ENCODE measurements at places on chromosomes 2 and 18.

DNA sequence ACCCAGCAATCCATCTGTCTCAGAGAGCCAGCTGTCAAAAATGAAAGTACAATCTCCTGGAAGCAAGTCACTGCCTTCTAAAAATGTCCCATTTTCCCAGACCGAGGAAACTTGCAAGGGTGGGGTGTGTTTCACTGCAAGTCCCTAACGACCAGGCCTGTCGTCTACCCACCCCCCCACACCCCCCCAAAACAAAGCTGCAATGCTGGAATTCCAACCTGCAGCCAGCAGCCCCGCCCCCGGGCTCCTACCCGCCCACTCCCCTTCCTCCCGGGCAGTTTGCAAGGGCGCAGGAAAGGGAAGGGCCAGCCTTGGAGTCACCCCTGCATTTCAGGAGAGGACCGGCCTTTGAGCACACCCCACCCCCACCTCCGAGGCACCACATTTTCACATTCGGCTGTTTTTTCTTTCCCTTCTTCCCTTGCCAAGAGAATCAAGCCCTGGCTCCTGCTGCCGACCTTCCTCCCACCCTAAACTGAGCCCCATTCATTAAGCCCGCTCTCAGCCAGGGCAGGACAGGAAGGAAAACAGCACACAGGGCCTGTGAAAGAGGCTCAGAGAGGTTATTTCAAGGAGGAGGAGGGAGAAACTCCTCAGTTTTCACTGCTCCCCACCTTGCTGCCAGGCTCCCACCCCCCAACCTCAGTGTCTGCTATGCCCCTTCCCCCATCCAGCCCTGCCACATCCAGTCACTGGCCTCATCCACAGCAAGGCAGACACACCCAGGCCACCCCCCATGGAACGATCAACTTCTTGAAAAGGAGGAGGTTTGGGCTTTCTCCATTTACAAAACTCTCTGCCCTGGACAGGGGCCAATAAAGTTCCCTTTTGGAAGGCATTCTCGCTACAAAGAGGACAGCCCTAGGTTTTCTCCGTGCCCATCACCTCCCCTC is 11.3 kb downstream of the SMAD7 start:
- no peak for DNase-seq

DNA sequence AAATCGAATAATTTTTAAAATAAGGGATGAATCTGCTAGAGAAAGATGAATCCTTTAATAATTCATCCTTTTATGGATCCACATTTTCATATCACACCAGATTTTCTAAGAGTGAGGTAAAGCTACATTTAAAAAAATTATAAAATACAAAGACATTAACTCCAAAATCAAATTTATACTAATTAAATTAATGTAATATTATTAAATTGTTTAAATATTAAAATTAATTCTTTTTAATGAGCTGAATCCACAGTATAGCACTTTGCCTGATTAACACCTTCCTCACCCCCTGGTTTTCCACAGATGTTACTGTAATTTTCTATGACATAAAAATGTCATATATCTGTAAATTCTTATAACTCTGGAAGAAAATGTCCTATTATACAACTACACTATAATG is 26.2 kb downstream of the ZRANB3 start:
- DNase-seq: no peak

DNA sequence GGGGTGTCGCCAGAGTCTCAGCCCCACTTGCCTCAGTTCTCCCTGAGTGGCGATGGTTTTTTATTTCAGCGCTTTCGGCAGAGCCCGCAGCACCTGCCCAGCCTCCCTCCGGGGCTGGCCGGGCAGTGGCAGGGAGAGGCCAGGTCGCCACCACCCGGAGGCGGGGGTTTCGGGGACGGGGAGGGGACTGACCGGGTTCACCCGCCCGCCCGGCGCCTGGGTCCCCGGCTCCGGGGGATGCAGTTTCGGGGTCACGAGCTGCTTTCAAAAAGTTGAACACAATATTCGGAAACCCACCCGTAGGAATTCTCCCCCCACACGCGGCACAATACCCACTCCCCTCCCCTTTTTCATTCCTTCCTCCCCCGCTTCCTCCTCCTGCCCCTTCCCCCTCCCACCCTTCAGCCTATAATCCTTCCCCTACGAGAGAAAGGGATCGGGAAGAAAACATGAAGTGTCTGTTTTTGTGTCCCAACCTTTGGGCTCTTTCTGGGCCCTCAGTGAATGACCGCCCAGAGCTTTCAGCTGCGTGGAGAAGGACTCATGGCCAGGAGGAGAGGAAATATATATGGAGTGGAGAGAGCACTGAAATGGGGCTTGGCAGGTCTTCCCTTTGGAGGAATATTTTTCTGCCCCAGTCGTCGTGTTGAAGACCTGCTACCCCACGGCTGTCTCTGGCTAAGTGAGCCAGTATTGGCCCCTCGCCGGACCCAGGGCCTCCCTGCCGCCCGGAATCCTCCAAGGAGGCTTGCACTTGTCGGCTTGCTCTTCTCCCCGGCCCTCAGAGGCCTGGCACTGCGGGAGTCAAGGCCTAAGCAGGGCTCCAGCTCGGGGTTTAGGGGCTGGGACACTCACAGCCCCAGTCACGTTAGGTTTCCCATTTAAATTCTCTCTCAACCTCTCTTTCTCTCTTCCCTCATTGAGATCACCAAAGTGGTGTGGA is 2.1 kb upstream of the SIX3 start:
- DNase-seq: no peak

DNA sequence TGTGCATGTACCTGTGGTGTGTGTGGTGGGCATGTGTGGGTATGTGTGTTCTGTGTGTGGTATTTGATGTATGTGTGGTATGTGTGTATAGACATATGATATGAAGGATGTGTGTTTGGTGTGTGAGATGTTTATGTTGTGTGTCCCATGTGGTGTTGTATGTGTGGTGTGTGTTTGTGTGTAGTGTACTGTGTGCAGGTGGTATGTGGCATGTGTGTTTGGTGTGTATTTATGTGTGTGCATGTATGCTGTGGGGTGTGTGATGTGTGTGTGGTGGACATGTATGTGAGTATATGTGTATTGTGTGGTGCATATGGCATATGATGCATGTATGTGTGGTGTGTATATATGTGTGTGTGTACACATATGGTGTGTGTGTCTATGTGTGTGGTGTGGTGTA is 718.8 kb upstream of the SOX11 start:
- DNase-seq: no peak

DNA sequence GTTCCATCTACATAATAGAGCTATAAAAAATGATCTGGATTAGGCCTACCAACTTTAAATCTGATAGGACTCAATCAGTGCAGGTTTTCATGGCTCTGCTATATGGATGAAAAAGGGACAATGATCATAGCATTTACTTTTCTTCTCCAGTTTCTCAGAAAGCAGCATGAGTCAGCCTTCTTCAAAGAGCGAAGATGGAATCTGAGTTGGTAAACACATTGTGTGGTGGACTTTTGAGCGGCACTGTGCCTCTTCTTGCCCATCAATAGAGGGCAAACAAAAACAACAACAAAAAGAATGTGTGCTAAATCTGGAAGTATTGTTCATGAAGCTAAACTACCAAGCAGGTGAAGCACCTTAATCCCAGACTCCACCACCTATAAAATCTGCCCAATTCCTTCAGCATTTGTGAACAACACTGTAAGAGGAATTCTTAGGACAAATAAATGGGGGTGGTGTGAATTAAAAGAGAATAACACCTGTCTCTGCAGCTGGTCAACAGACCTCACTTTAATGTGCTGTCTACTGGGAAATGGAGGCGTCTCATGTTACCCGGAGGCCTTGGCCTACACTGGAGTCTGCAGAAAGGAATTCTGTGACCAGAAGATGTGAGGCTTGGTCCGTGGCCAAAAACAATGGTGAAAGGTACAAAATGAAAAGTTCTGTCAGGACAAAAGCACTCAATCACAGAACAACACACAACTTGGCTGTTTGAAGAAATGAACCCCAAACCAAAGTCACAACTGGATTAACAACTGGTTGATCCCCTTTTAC is 609.0 kb downstream of the IRS1 start:
- DNase-seq: no peak

- DNase-seq: no peak
Observed at GRCh38 chr2:239711911-239712570, 311.2 kb upstream of the HDAC4 start.

DNA sequence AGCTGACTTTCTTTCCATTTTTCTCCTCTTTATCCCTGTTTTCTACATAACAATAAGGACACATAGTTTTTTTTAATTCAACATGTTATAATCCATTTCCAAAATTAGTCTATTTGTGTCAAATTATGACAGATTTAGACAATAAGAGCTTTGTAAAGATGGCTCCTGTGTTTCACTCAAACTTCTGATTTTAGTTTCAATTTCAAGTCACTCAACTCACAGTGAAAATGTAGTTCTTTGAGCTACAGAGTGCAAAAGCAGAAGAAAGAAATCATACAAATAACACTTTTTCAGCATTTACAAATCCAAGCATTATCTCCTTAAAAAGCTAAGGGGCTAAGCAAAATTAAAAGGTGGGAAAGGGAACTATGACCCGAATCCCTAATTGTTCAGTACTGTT is 340.7 kb upstream of the TRIB2 start:
- no peak for DNase-seq

- DNase-seq: no peak
Observed at GRCh38 chr2:7023542-7023941, 106.3 kb downstream of the RNF144A start.

- DNase-seq: no peak
Observed at GRCh38 chr18:64918851-64919250, 770.0 kb upstream of the LINC00305 start.

GRCh38 chr2:159880729-159881128 is 82.7 kb upstream of the CD302 start:
- no peak for DNase-seq

GRCh38 chr2:168322325-168323007 is 75.1 kb upstream of the STK39 start:
- no peak for DNase-seq

DNA sequence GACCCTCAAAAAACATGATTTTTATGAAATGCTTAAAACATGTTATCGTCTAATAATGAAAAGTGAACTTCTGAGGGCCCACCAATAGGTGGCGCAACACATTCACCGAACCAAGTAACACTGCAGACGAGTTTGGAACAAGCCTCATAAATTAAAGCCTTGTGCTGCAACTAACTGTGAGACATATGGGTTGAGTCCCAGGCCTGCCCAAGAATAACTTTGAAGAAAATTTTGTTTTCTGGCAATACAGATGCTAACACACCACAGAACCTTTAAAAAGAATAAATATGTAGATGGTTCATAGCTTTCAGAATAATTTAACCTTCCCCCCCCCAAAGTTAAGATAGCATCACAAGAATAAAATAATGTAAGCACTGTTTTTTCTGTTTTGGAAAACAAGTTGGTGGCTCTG is 285.9 kb downstream of the RNF144A start:
- DNase-seq: peak; percentile 67

DNA sequence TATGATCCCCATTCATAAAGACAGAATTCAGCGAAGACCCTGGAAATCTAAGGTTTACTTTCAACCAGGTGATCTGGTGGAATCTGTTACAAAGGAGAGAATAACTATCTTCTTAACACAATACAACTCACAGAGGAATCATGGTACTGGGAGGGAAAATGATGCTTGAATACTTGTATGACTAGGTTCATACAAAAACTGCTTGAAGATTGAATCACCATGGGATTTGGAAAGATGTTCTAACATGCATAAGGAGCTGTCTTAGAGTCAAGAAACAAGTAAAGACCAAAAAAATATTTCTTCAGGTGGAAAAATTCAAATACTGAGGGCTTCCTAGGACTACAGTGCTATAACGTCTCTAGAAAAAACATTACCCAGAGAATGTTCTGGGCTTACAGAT is 32.2 kb downstream of the COL5A2 start:
- no peak for DNase-seq

DNA sequence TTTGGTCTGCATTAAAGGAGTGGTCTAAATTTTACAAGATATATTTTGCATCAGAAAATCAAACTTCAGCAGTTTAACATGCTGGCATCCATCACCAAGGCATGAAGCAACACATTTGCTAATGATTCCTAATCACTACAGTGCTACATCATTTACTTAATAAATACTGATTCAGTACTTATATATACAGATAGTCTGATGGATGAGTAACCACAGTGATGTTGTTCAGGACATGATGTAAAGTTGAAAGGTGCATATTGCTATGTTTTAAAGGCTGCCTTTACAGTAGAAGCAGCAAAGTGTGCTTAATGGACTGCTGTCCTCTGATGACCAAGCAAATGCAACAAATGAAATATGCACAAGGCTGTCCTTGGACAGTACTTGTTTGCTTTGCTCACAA is 11.1 kb downstream of the SUPT7L start:
- no peak for DNase-seq

DNA sequence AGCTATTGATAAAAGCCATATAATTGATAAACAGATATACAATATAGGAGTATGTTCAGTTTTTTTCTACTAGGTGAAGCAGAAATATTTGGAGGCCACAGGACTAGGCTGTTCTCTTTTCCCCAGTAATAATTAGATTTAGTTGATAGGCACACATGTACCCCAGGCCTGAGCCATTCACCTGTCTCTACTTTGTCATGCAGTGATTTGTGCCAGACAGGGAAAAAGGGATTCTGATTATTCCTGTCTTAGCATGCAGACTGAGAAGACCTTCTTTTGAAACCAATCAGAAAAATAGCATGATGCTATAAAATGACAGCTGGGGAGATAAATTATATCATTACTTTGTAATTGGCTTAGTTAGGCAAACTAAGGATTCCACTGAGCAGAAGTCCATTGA is 94.3 kb downstream of the DOCK10 start:
- no peak for DNase-seq

- DNase-seq: no peak
Observed at GRCh38 chr2:64667535-64667934, 13.8 kb upstream of the SERTAD2 start.

DNA sequence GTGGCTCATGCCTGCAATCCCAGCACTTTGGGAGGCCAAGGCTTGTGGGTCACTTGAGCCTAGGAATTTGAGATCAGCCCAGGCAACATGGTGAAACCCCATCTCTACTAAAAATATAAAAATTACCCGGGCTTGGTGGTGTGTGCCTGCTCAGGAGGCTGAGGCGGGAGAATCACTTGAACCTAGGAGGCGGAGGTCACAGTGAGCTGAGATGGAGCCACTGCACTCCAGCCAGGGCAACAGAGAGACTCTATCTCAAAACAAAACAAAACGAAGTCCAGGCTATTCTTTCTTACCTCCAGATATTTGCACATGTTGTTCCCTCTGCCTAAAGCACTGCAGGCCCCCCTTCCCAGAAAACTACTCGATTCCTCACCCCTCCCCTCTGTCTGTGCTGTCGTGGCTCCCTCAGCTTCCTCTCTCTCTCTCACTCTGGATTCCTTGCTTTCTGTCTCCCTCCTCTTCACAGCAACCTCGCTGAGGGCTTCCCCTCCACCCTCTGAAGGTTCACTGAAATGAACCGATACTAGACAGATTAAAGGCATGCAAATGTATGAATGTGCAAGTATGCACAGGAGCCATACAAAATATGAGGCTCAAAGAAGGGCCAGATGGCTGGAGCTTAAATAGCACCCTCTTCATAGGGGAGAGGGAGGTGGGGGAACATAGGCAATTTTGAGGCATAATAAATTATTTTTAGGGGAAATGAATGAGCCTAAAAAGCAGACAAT is 18.5 kb downstream of the TMEM177 start:
- no peak for DNase-seq

All from amniotic stem cell (primary cell).